ENCODE measurements at places on chromosomes 6 and 20.

- DNase-seq: no peak
Measured at GRCh38 chr6:56370561-56371211, 123.3 kb upstream of the COL21A1 start.

GRCh38 chr6:83073615-83074014 is 6.1 kb downstream of the DOP1A start:
- no peak for DNase-seq

- peak; percentile 57 for DNase-seq
Measured at GRCh38 chr6:25017932-25018567, 82.3 kb upstream of the RIPOR2 start.

DNA sequence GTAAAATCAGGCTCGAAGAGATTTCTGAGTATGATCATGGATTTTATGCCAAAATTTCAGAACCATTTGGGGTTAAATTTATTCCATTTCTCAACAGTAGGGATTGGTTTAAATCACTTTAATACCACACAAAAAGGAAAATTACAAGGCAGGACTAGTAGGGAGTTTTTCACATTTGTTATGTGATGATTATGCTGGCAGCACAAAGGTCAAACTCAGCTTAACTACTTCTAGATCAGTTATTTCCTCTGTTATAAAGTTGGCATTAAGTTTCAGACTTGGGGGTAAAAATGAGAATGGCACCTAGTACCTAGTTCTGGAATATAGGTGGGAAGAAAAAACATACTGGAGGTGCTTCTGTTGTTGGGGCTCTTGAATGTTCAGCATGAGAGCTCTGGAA is 39.5 kb downstream of the PHF3 start:
- no peak for DNase-seq

GRCh38 chr20:63295422-63295821 is 2.4 kb downstream of the COL20A1 start:
- DNase-seq: no peak

DNA sequence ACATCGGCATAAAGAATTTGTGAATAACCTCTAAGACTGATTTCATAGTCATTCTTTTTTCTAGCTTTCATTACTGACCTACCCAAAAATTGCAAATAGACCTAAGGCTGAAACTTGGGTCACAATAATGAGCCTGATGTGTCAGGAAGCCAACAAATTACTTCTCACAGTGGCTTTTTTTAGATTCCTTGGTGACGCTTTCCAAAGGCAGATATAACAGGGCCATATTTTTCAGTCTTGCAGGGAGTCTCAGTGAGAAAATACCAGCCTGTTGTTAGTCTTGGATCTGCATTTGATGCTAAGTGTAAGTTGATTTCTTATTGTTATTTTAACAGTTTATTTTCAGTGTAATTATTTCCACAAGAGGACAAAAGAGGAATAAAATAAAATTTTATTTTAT is 179.7 kb downstream of the KHDC1L start:
- DNase-seq: no peak
